T-cell (primary cell): ENCODE measurements at places on chromosomes 3 and 15.

DNA sequence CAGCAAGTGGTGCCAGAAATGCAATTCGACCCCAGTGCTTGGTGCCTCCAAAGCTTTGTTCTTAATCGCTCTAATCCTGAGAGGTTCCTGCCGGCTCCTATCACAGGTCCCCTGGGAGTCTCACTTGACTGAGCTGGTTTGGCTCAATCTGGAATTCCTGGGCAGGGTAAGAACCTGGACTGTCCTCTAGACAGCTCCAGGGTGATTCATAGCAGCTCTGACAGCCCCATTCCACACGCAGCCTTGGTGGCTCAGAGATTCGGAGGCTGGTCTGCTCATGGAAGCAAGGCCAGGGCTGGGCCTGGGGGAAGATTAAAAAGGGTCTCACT lies 37.9 kb downstream of the MYO5C start:
- DNase-seq, result no peak

GRCh38 chr15:64110950-64111678 lies 15.3 kb downstream of the SNX1 start:
- no peak for DNase-seq

DNA sequence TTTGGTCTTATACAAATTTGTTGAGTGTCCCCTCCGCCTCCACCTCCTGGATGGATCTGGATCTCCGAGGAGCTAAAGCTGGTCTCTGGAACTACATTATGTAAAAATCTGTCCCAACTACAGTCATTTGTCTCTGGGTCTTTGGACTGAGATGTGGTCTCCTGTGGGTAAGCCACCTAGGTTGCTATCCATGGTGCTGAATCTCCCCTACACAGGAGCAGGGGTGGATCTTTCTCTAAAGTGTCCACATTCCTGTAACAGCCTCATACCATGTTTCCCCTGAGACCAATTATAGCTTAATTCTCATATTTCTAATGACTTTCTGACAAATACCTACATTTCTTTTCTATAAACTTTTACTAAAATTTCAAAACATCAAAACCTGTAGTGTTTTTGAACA lies 625.8 kb downstream of the TAFA4 start:
- DNase-seq, result no peak

DNA sequence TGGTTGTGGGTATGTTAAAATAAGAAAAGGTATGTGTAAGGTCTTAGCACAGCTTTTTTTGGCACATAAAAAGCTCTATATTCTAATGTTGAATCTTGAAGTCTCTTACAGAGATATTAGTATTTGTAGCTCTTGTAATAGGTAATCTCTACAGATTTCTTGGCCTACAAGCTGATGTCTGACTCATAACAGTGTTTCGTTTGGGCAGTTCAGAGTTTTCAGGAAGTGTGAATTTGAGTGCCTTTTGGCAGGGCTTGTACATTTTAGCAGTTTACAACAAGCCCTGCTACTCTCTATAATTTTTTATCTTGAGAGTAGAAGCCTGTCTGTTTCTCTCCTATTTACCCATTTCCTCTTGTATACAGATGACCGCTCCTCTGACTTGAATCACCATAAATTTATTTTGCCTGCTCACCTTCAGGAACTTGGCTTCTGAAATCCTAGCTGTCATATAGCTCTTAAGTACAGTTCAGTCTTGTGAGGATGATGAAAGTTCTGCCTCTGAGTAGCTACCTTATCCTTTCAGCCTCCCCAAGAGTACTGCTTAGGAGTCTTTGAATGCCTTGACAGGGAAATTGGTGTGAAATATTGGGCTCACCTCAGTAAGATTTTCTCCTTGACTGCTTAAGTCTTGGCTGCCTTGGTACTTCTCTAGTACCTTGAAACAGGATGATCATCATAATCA lies 419.9 kb upstream of the RARB start:
- no peak for DNase-seq

GRCh38 chr15:56490461-56490860 lies 25.5 kb upstream of the MNS1 start:
- no peak for DNase-seq
